ENCODE measurements at places on chromosomes 5 and 9.

DNA sequence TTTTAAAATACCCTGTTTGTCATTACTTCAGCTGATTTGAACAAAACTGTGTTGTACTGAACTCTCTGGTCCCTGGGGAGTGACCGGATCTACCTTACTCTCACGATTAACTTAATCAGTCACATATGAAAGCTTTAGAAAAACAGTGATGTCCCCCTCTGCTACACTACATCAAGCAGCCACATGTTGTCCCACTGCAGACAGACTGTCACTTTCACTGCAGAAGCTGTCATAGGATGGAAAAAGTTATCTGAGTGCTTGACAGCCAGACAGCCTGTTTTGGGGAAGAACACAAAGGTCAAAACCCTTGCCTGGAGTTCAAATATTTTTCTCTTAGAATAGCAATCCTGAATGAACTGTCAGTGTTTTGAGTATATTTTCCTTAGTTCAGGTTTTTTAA, 546.4 kb downstream of the DTWD2 start:
- DNase-seq: no peak

GRCh38 chr9:75739884-75740611, 150.4 kb upstream of the PCSK5 start:
- DNase-seq: no peak

DNA sequence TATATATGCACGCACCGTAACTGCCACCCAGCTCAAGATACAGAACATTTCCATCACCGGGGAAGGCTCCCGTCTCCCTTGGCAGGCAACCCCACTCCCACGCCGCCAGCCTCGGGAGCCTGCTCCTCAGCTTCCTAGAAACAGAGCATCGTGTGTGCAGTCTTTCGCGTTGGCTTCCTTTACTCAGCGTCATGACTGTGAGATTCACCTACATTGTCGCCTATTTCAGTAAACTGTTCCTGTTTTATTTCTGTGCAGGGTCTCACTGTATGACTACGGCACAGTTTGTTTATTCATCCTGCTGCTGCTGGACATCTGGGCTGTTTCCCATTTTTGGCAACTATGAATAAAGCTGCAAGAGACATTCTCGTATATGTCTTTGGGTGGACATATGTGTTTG, 90.7 kb downstream of the STK10 start:
- no peak for DNase-seq

- DNase-seq: no peak
Observed at GRCh38 chr5:79595086-79595485, 17.2 kb upstream of the TENT2 start.

- DNase-seq: peak; percentile 37
Observed at GRCh38 chr9:88949425-88949824, 41.8 kb upstream of the S1PR3 start.

GRCh38 chr9:92980085-92980745, 32.9 kb downstream of the FGD3 start:
- DNase-seq: no peak

DNA sequence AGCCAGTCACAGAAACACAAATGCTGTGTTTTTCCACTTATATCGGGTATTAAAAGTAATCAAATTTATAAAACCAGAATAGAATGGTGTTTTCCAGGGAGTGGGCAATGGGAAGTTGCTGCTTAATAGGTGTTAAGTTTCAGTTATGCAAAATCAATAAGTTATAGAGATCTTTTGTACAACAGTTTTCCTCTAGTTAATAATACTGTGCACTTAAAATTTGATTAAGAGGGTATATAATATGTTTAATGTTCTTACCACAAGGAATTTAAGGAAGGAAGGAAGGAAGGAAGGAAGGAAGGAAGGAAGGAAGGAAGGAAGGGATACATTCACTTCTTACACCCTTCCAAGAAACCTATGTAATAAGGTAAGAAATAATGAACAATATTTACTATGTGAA, 867.7 kb upstream of the CDH6 start:
- no peak for DNase-seq

DNA sequence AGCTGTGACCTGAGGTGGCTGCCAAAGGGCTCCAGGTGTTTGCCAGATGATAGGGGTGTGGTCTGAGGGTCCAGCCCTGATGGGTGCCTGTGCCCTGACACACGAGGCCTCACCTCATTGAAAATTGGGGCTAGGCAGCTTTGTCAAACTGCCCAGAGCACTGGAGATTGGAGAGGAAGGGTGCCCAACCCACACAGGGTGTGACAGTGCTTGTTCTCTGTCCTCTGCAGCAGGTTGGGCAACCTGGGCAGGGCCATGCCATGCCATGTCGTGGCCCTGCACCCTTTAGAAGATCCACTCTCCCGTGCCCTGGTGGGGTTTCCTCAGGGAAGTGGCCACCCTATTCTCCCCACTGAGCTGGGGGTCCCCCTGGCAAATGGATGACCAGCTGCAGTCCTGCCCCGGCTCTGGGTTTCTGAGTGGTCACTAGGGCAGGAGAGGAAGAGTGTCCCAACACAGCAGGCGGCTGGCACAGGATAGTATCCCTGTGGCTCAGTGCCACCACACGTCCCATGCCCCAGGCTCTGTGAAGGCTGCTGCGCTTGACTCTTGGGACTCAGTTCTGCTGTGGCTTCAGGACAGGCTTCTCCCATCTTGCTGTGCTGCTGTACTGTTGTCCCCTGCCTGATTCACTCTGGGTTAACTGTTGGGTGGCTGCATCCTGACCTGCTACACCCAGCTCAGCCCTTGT, 100.8 kb upstream of the PITX1 start:
- no peak for DNase-seq

All from left renal cortex interstitium (tissue), 4 donors.